SW 1271 (cell line): ENCODE measurements at places on chromosomes 11 and 22.

- DNase-seq: no peak
Measured at GRCh38 chr11:9787981-9788521, 124.2 kb downstream of the SWAP70 start.

DNA sequence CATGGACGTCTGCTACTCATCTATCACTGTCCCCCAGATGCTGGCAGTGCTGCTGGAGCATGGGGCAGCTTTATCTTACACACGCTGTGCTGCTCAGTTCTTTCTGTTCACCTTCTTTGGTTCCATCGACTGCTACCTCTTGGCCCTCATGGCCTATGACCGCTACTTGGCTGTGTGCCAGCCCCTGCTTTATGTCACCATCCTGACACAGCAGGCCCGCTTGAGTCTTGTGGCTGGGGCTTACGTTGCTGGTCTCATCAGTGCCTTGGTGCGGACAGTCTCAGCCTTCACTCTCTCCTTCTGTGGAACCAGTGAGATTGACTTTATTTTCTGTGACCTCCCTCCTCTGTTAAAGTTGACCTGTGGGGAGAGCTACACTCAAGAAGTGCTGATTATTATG, 9.2 kb upstream of the OR9Q2 start:
- no peak for DNase-seq

DNA sequence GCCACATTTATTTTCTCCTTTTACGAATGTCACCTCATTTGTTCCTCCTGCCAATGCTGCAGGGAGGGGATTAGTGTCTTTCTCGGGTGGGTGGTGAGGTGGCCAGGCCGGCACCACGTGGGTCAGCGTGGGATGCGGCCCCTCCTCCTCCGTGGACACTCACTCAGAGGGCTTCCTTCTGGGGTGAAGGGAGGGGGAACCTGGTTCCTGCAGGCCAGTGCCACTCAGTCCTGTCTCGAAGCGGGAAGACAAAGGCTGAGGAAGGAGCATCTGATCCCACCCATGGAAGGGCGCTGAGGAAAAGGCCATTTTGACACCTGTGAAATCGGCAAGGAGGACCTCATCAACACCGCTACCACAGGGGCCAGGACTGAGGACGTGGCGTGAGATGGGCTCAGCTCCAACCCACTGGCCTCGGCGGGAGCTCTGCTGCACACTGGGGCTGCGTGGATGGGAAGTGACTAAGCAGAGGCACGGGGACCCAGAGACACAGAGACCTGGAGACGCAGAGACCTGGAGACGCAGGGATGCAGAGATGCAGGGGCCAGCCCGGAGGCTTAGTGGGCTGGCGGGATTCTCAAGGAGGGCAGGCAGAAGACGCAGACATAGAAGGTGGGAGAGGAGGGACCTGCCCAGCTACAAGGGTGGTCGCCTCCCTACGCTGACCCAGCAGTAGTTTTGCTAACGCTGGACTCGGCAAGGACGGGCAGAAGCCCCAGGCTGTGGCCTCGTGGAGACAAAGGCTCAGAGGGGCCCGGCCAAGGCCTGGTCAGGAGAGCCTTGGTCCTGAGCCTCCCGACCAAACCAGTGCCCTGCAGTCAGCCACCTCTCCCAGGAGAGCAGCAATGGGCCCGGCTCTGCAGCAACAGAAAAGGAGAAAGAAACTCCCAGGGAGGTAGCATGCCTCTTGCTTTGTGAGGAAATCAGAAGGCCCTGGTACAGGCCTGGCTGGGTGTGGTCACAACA, 1071.2 kb downstream of the BRD1 start:
- no peak for DNase-seq

DNA sequence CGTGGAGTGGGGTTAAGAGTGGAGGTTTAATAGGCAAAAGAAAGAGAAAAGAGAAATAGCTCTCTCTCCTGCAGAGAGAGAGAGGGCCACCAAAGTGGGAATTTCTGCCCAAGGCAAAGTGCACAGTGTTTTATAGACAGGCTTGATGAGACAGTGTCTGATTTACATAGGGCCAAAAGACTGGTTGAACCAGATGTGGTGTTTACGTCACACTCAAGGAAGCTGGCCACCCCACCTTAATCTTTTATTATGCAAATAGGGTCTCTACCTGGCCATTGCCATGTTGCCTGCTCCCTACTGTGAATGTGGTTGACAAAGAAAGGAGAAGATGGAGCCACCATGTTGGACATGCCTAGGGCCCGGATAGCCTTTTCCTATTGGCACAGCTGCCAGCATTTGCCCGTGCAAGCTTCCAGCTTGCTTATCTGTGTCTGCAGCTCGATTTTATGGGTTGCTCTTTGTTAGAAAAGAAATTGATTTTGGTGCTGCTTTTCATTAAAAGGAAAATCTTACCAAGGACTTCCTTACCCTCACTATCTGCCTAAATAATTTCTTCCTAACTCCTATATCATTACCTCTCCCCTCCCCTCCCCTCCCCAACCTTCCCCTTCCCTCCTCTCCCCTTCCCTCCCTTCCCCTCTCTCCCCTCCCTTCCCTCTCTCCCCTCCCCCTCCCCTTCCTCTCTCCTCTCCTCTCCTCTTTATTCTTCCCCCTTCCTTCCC, 436.0 kb downstream of the NELL1 start:
- DNase-seq: no peak

DNA sequence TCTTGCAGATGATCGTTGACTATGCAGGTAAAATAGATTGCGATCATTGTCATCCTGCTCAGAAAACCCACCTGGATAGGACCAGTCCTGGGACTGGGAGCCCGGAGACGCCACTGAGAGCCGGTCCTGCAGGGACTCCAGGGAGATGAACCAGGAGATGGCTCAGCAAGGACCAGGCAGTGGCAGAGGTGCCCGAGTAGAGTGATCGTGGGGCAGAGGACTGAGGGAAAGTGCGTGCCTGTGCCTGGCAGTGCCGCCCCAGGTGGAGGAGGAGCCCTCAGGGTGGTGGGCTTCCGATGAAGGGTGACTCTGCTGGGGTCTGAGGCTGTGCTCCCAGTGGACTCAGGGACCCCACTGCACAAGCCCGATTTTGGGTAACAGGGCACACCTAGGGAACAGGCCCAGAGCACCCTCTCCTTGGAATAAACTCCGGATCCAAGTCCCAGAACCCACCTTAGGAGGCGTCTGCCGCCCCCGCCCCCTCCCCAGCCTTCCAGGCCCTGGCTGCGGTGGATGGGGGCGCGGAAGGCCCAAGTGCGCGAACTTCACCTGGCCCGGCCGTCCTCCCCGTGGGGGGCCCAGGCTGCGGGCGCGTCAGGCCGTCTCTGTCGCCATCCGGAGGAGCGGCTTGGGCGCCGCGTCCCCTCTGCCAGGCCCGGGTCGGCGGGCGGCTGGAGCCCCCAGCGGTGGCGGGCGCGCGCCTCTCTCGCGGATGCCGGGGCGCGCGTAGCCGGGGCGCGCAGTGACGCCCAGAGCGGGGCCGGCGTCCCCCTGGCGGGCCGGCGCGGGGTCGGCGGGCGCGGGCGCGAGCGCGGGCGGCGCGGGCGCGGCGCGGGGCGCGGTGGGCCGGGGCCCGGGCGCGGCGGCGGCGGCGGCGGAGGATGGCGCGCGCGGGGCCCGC, 1338.8 kb downstream of the BRD1 start:
- DNase-seq: no peak

DNA sequence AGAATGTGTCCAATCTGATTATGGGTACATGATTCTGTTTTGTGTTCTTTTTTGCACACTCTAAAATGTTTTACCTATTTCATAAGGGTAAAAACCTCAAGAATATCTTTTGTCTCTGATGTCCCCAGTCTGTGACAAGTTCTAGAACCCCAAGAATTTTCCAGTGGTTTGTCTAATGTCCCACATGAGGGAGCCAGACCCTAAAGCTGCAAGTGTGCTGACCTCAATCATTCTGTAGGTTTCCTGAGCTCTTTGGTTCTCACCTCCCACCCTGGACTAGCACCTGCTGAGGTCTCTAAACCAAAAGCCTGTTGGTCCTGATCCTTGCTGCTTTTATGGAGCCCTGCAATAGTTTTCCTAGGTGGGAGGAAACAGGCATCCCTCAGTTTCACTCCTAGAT, 149.8 kb upstream of the MPPED2 start:
- no peak for DNase-seq

DNA sequence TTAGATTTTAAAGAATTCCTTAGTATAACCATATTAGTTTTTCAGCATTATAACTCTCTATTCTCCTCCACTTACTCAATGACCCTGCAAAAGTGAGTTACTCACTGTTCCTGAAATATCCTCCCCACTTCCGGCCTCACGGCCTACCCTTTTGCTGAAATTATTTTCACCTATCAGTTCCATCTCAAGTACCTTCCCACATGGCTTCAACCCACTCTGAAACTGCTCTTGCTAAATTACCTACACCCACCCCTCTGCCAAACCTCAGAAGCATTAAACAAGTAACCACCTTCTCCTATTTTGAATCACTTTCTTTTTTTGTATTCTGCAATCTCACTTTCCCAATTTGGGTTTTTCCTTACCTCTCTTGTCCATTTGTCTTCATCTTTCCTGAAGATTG, 37.7 kb downstream of the OR5P2 start:
- DNase-seq: no peak

- no peak for DNase-seq
Measured at GRCh38 chr22:36569999-36570398, 41.0 kb upstream of the EIF3D start.

- no peak for DNase-seq
Measured at GRCh38 chr11:121225382-121225781, 67.2 kb upstream of the SC5D start.

GRCh38 chr11:77287136-77287535, 14.3 kb downstream of the GDPD4 start:
- no peak for DNase-seq

GRCh38 chr11:66570079-66570849, 1.9 kb upstream of the CTSF start:
- no peak for DNase-seq

DNA sequence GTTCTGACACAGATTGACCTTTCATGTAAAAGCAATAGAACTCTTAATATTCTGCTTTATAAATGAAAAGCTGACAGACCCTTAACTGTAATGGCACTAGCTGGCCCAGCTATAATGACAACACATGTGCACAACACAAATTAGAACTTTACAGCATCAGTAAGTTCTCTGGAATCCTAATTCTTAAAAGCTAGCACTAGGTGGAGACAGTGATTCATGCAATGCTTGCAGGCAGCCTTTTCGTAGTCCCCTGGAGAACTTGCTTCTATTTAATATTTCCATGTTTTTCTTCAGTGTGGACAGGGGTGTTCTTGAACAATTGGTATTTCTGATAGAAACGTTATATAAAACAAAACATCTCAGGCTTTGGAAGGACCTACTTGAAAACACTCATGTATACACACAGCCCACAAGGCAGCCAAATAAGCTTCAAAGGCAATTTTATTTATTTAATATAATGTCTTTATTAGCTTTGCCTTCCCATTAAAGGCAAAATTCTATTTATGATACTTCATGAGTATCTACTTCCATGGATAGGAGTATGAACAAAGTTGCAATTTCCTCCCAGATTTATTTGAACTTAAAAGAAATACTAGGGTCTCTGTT, 374.3 kb upstream of the MPPED2 start:
- DNase-seq: no peak

GRCh38 chr11:61869429-61869707, 22.0 kb downstream of the FADS3 start:
- DNase-seq: no peak

GRCh38 chr11:47514825-47515647, 37.9 kb downstream of the CELF1 start:
- DNase-seq: no peak

DNA sequence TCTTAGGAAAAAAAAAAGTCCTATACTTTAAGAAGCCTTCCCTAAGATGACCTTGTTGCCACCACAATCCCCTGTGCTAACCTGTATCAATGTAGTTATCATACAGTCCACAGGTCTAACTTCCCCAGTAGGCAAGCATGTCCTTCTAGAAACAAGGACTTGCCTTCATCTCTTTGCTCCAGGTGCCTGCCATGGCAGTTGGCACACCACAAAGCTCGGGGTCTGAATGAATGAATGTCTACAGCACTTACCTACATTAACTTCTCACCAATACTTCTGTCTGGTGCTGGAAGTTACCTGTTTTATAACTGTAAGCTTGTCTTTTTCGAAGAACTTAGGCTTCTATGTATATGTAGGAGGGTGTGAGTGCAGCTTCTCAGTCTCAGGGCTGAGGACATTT, 23.4 kb downstream of the CLPB start:
- DNase-seq: no peak

- DNase-seq: no peak
Measured at GRCh38 chr22:36806835-36807234, 10.0 kb downstream of the PVALB start.

- DNase-seq: no peak
Measured at GRCh38 chr11:4903484-4903883, at the start of gene OR51A7. Gene OR51A7, plus strand, starts transcription at chr11:4903783. Its CDS starts 3,587 bp downstream, at chr11:4907370.

DNA sequence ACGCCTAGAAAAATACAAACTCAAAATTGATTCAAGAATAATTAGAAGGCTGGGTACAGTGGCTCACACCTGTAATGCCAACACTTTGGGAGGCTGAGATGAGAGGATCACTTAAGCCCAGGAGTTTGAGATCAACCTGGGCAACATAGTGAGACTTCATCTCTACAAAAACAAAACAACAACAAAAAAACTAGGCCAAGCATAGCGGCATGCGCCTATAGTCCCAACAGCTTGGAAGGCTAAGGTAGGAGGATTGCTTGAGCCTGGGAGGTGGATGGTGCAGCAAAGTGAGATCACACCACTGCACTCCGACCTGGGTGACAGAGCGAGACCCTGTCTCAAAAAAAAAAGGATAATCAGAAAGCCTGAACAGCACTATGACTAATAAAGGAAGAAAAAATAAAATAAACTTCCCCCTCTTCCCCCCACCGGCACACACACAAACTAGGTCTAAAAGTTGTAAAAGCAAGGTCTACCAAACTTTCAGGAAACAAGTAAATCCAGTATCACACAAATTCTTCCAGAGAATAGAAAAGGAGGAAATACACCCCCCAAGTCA, 35.8 kb downstream of the RRAS2 start:
- no peak for DNase-seq

GRCh38 chr11:126743628-126744027, 256.9 kb downstream of the KIRREL3 start:
- DNase-seq: no peak

DNA sequence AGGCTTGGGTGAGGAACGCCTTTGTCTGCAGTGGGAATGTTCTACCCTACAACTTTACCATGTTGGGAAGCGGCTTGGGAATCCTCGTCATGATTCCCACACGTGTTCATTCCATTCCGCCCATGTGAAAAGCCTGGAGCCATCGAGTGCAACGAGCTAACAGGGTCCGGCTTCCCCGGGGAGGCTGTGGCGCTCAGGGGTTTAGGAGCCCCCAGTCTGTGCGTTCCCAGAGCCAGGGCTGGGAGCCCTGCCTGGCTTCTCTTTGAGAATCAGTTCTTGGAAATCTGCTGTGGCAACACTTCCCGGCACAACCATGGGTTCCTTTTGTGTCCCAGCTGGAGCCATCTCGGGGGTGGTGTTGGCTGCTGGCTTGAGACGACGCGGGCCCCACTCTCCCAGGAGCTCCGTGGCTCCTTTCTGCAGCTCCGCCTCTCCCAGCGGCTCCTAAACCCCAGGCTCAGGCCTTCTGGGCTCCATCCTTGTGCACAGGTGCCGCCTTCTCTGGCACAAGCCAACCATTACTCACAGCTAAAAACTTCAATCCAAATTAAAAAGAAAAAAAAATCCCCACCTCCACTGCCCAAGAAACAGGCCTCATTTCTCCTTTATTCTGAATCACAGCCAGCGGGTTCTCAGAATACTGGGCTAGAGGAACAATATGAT, 18.7 kb upstream of the PPFIA1 start:
- no peak for DNase-seq

GRCh38 chr22:26496456-26496855, 12.8 kb downstream of the SRRD start:
- no peak for DNase-seq

GRCh38 chr11:47606731-47607130, 12.5 kb upstream of the C1QTNF4 start:
- no peak for DNase-seq
